Upper lobe of right lung (tissue), 1 donor: ENCODE measurements at places on chromosomes 5 and 9.
A peak's percentile ranks its signal among the peaks of the same experiment; 100 is the strongest.

- H3K4me1 ChIP-seq, result no peaks in the 10 kb centered on the region
- no peaks in the 10 kb centered on the region for H3K36me3 ChIP-seq
- no peak for DNase-seq
- no peak overlapping the region for H3K4me3 ChIP-seq
- H3K27ac ChIP-seq, result no peak overlapping the region
Observed at GRCh38 chr5:84430079-84430478, 45.4 kb upstream of the EDIL3 start.

DNA sequence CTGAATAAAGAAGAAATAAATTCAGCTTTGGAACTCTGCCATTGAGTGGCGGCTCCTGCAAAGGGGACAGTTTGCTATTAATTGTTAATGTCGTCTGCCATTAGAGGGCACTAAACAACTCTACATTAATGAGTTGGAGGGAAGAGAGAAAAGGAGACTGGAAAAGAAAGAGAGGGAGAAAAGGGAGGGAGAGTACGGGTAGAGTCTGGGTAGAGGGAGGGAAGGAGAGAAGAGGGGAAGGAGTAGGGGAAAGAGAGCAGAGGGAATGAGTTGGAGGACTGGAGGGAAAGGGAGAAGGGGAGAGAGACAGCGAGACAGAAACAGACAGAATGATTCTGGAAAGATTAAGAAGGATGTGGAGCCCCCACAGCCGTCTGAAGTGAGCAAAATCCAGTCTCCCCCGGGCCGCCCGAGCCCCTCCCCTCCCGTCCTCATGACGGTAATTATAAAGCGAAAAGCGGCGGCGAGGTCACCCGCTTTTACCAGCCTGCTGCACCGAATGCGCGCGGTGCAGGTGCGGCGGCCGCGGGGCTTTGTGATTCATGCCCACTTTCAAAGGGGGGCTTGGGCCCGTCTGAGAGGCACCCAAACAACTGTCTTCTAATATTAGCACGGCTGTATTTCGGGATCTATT lies 1.9 kb upstream of the FST start:
- no peaks in the 10 kb centered on the region for H3K36me3 ChIP-seq
- H3K27me3 ChIP-seq, result peaks cover 3% of the 10 kb centered on the region
- peaks cover 3% of the 10 kb centered on the region for H3K4me1 ChIP-seq
- DNase-seq, result no peak

GRCh38 chr5:13816126-13816525 lies 128.4 kb downstream of the DNAH5 start:
- no peaks in the 10 kb centered on the region for H3K36me3 ChIP-seq
- no peaks in the 10 kb centered on the region for H3K27me3 ChIP-seq
- DNase-seq, result no peak
- H3K4me1 ChIP-seq, result no peaks in the 10 kb centered on the region
- no peak overlapping the region for H3K27ac ChIP-seq

- H3K27ac ChIP-seq, result no peak overlapping the region
- H3K4me1 ChIP-seq, result no peaks in the 10 kb centered on the region
- no peak for DNase-seq
- H3K4me3 ChIP-seq, result peak overlapping the region; percentile 18
- H3K27me3 ChIP-seq, result no peaks in the 10 kb centered on the region
Observed at GRCh38 chr5:75668977-75669689, 48.1 kb downstream of the POC5 start.

GRCh38 chr5:113063927-113064326 lies 87.3 kb downstream of the DCP2 start:
- no peak overlapping the region for H3K27ac ChIP-seq
- H3K36me3 ChIP-seq, result peaks cover 5% of the 10 kb centered on the region
- DNase-seq, result no peak
- no peaks in the 10 kb centered on the region for H3K27me3 ChIP-seq
- H3K4me3 ChIP-seq, result no peak overlapping the region

DNA sequence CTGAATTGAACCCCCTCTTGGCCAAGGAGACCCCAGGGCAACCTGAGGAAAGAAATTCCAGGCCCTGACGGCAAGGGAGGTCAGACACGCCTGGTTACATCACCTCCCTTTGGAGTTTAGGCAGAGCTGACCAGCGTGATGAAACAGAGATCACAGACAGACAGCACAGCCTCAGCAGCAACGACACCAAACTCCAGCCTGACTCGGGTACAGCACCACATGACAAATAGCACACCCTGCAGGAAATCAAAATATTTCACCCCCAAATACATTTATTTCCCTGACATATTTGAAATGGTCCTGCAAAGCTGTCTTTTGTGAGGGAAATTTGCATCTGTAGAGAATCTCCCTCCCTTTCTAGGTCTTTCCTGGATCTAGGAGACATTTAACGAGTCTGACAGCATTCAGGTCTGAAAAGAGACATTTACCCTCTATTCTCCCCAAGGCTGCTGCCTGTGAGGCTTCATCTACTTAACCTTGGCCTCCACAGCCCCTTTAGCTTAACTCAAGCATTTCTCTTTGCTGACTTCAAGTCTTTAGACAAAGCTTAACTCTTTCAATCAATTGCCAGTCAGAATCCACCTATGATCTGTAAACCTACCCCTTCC lies 2.6 kb downstream of the QSOX2 start:
- H3K27me3 ChIP-seq, result no peaks in the 10 kb centered on the region
- no peak overlapping the region for H3K27ac ChIP-seq
- H3K4me3 ChIP-seq, result no peak overlapping the region
- peaks cover 27% of the 10 kb centered on the region for H3K4me1 ChIP-seq
- no peak for DNase-seq

DNA sequence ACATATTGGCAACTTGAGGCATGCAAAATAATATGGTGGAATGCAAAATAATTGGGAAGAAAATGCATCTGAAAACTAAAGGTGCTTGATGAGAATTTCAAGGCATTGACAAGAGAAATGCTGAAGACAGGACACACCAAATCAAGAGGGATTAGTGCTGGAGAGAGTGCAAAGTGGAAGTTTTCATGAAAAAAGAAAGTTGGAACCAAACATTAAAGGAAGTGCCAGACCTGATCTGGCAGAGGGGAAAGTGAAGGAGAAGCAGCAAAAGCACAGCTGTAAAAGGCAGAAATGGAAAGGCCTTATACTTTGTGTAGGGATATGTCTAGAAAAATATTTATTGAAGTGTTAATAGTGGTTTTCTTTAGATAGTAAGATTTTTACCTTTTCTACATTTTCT lies 35.3 kb upstream of the FYB1 start:
- DNase-seq, result no peak
- H3K27me3 ChIP-seq, result no peaks in the 10 kb centered on the region
- no peaks in the 10 kb centered on the region for H3K4me1 ChIP-seq
- H3K4me3 ChIP-seq, result no peak overlapping the region
- no peak overlapping the region for H3K27ac ChIP-seq
- H3K36me3 ChIP-seq, result no peaks in the 10 kb centered on the region

GRCh38 chr9:12739014-12739652 lies 35.7 kb upstream of the LURAP1L start:
- H3K4me1 ChIP-seq, result no peaks in the 10 kb centered on the region
- H3K27me3 ChIP-seq, result no peaks in the 10 kb centered on the region
- no peaks in the 10 kb centered on the region for H3K36me3 ChIP-seq
- H3K4me3 ChIP-seq, result no peak overlapping the region

DNA sequence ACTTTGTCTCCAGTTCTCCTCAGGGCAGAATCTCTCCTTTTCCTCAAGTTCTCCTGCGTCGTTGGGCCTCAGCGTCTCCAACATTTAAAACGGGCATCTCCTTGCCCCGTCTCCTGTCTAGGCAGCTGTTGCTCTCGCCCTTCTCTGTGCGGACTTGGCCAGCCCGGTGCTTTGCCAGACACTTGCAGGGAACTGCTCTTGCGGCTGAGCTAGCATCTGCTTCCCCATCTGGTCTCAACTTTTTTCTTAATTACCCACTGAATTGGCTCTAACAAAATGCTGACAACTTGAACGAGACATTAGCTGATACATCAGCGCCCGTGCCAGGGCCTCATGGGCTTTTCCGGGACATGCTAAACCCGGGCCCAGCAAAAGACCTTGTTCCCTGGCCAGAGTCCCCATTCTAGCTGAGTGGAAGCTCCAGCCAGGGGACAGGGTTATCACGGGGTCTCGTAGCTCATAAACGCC lies 25.1 kb downstream of the ZNF618 start:
- H3K36me3 ChIP-seq, result no peaks in the 10 kb centered on the region
- H3K4me1 ChIP-seq, result no peaks in the 10 kb centered on the region
- H3K27me3 ChIP-seq, result no peaks in the 10 kb centered on the region
- H3K27ac ChIP-seq, result no peak overlapping the region
- DNase-seq, result no peak

GRCh38 chr5:45171563-45171962 lies 362.8 kb downstream of the MRPS30 start:
- H3K4me1 ChIP-seq, result no peaks in the 10 kb centered on the region
- no peak for DNase-seq
- no peaks in the 10 kb centered on the region for H3K27me3 ChIP-seq
- H3K36me3 ChIP-seq, result no peaks in the 10 kb centered on the region
- H3K4me3 ChIP-seq, result no peak overlapping the region

DNA sequence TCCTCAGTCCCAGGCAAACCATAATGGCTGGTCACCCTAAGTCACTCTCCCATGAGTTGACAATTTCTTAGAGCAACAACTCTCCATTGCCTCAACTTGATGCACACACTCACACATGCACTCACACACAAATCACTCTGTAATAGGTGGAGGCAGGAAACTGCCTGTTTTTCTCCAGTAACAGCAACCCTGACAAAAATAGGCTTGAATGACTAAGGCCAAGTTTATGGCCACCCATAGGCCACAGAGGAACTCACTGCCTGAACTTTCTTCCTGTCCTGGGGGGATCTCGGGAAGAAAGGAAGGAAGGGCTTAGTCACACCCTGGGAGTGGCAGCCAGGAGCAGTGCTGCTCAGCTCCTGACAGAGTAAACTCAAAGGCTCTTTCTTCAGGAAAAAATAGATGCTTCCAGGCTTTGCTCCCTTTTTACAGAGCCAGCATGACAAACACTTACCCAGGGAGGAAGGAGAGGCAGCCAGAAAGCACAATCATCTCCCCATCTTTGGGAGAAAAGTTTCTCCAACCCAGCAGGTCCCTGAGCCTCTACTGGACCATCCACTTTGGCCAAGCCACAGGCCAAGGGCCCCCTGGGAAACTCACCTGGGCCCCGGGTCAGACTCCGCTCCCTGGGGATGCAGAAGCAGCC lies 368 bp downstream of the SH3TC2 start:
- H3K4me1 ChIP-seq, result peaks cover 17% of the 10 kb centered on the region
- H3K27ac ChIP-seq, result peak overlapping the region; percentile 69
- H3K4me3 ChIP-seq, result no peak overlapping the region
- H3K27me3 ChIP-seq, result no peaks in the 10 kb centered on the region
- H3K36me3 ChIP-seq, result no peaks in the 10 kb centered on the region

DNA sequence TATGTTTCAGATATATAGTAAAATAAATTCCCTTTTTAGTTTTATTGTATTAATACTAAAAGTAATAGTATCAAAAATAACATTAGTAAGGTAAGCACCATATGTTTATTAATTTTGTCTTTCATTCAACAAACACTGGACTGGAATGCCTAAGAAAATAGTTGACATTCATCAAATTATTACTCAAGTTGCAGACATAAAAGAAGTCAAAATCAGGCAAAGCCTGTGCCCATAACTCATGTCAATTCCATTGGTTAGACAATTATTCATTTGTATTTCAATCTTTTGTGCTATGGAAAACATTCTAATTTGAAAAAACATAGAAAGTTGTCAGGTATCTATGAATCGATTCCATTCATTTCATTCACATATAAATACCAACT lies 158.9 kb downstream of the CEMIP2 start:
- no peaks in the 10 kb centered on the region for H3K4me1 ChIP-seq
- no peak overlapping the region for H3K4me3 ChIP-seq
- H3K27me3 ChIP-seq, result no peaks in the 10 kb centered on the region
- no peak overlapping the region for H3K27ac ChIP-seq

DNA sequence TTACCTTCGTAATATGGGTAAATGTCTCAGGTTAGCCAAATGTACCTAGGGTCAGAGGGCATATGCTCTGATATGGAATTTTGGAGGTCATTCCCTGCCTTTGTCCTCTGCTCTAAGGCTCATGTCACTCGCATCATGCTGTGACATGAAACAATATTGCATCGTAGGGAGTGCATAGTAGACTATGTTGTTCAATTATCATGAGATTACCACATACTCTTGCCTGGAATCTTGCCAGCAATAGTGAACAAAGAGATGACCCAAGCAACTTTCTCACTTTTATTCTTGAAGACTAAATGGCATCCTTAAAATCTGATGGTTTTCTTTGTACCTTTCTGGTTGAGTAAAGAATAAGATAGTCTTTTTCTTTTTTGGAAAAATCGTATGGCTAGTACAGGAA lies 27.6 kb downstream of the ZNF462 start:
- peaks cover 11% of the 10 kb centered on the region for H3K4me1 ChIP-seq
- no peak for DNase-seq

- H3K27me3 ChIP-seq, result no peaks in the 10 kb centered on the region
- peaks cover 5% of the 10 kb centered on the region for H3K4me1 ChIP-seq
- no peak overlapping the region for H3K4me3 ChIP-seq
- H3K27ac ChIP-seq, result no peak overlapping the region
Observed at GRCh38 chr9:19470981-19471650, 62.3 kb downstream of the ACER2 start.

DNA sequence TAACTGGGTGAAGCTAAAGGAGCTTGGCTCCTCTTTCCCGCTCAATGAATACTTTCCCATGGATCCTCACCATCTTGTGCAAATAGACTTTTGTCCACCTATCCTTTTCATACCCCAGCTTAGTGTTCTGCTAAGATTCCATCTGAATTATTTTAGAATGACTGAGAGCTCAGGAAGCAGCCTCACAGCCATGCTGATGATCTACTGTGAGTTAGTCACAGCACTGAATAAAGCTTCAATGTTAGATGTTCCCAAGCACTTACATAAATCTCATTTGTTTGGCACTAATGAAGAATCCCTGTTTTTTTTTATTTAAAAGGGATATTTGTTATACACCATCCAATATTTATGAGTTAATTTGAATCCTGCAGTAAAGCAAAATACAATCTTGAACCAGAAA lies 317.6 kb upstream of the TRPC7 start:
- no peaks in the 10 kb centered on the region for H3K36me3 ChIP-seq
- no peak overlapping the region for H3K4me3 ChIP-seq
- H3K27me3 ChIP-seq, result no peaks in the 10 kb centered on the region
- DNase-seq, result no peak
